Stimulated activated CD8-positive, alpha-beta memory T cell treated with anti-CD3 and anti-CD28 coated beads, Interleukin-2, amount 100 ng/mL, for 1 hour (primary cell): ENCODE measurements at places on chromosomes 1 and 21.

- no peak for DNase-seq
Measured at GRCh38 chr1:19754482-19754881, 45.2 kb downstream of the TMCO4 start.

- no peak for DNase-seq
Measured at GRCh38 chr1:9037476-9038337, 11.5 kb upstream of the SLC2A7 start.

- no peak for DNase-seq
Measured at GRCh38 chr21:29486306-29486807, 187.6 kb downstream of the BACH1 start.

DNA sequence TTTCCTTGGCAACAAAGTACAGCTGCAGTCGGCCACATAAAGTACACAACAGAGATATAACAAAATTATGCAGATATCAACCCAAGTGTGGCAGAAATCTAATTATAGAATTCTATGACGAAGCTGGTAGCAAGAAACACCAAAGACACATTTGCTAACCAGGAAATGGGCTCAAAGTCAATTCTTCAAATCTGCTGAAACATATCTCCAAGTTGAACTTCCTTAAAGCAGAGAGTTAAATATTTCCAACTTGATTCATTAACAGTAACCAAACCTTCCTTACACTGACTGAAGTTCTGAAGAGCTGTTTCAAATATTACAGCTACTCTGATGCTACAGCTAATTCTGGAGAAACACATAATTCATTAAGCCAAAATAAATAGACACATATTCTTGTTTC is 67.6 kb upstream of the SDC3 start:
- DNase-seq: no peak

- DNase-seq: no peak
Measured at GRCh38 chr21:43034101-43034500, 41.5 kb downstream of the CBS start.

DNA sequence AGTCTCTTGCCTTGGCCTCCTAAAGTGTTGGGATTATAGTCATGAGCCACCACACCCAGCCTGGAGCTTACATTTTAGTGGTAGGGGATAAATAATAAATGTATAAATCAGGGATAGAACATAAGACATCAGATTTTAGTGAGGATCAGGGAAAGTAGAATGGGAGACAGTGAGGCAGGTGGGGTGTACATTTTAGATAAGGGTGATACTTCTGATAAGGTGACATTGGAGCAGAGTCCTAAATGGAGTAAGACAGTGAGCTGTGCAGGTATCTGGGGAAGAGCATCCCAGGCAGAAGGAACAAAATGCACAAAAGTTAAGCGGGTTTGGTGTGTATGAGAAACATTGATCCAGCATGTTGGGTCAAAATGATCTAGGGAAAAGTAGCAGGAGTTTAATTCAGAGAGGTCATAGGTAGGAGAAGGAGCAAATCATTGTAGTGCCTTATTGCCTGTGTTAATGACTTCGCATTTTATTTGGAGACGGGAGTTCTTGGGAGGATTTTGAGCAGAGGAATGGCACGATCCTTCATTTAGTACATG is 11.1 kb downstream of the EPB41 start:
- DNase-seq: no peak

DNA sequence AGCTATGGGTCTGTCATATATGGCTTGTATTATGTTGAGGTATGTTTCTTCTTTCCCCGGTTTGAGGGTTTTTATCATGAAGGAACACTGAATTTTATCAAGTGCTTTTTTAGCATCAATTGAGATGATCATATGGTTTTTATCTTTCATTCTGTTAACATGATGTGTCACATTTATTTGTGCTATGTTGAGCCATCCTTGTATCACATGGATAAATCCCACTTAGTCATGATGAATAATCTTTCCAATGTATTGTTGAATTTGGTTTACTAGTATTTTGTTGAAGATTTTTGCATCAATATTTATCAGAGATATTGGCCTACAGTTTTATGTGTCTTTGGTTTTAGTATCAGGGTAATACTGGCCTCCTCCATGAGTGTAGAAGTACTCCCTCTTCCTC is 61.7 kb downstream of the GPR137B start:
- DNase-seq: no peak

DNA sequence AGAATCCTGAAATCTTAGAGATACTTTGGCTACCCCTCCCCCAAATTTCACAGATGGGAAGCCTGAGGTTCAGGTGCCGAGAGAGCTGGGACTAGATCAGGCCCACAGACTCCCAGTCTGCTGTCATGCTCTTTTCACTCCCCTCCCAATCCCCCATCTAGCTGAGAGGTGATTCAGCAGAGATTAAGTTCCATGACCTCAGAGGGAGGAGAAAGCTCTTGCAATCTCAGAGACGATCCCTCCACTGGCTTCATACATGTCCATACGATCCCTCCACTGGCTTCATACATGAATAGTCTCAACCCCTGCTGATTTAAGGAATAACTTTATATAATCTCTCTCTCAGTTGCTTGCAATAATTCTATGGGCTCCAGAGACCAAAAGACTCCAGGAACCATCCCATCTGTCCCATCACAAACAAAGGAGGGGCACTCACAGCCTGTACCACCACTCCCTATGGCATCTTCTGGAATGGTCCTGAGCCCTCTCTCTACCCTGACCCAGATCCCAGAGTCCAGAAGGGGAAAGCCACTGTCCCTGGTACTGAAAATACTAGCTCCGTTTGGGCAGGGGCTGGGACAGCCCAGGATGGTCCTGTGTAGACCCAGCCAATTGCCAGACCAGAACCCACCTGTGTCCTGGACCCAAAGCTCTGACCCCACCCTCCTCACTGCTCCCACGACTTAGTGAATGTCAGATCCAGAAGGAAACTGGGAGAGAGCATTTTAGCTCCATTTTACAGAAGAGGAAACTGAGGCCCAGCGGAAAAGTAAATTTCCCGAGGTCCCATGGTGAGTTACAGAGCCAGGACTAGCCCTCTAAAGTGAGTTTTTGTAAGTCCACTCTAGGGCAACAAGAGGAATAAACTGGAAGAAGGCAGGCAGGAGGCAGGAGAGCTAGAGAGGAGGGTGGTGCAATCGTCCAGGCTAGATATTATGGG is 27.1 kb downstream of the RIMS3 start:
- no peak for DNase-seq

GRCh38 chr1:200319148-200319547 is 90.7 kb downstream of the ZNF281 start:
- no peak for DNase-seq

- peak; percentile 12 for DNase-seq
Measured at GRCh38 chr1:201022820-201023516, 546 bp downstream of the KIF21B start.

GRCh38 chr1:40243351-40243750 is 4.4 kb upstream of the TMCO2 start:
- no peak for DNase-seq

DNA sequence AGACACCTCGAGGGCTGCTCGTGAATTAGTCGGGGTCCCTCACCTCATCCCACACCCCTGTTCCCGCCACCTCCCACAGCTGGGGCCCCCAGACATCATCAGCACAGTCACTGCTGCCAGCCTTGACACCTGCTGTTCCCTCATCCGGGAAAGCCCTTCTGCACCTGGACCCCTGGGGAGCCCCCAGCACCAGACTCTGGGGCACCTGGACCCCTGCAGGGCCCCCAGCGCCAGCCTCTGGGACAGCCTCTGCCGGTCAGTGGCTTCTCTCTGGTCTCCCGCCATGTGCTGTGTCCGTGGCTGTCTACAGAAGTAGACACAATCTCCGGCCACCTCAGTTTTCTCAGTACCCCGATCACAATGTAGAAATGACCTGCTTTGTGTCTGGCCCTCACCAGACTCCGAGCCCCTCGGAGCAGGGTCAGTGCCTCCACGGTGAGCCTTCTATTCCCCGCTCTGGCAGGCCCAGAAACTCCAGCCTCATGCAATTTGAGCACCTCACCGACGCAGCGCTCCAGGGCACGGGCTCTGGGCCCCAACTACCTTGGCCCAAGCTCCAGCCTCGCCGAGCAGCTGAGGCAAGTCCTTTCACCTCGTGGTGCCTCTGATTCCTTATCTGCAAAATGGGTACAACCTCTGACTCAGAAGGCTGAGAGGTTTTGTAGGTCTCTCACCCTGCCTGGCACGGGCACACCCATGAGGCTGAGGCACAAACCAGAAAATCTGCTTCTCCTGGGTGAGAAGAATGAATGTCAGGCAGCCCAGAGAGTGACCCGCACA is 84.7 kb downstream of the RIPK4 start:
- no peak for DNase-seq

DNA sequence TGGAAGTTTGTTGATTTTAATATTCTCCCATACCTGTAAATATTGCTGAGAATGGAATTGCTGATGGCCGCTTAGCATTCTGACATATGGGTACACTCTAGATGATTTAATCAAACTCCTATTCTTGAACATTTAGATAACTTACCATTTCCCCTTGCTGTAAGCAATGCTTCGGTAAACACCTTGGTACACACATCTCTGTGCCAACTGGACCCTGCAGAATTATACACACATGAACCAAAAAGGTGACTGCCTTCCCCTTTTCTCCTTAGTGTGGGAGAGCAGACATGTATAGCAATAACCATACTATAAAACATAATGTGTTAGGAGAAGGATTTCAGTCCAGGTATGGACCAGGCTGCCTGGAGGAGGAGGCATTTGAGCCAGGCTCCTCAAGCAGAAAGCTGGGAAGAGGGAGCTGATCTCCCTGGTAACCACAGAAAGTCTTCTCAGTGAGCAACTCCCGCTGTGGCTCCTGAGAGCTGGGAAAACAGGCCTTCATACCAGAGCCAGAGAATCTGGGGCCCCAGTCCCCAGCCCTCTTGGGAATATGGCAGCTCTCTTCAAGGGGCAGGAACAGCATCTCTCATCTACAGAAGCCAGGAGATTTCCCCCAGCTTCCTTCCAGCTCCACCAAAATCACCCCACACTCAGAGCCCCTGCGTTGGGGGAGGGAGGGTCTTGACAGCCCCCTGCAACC is 33.9 kb upstream of the CSF1 start:
- DNase-seq: no peak

- DNase-seq: no peak
Measured at GRCh38 chr21:31514598-31514997, 144.9 kb upstream of the SOD1 start.

- no peak for DNase-seq
Measured at GRCh38 chr21:35426469-35426868, 377.4 kb upstream of the RUNX1 start.

- no peak for DNase-seq
Measured at GRCh38 chr1:94654031-94654430, 112.5 kb upstream of the F3 start.

GRCh38 chr21:42653231-42654061 is at the start of gene PDE9A:
TSS of gene PDE9A (plus strand) at chr21:42653621. CDS start at chr21:42653815, 194 bp downstream.
- DNase-seq: no peak

DNA sequence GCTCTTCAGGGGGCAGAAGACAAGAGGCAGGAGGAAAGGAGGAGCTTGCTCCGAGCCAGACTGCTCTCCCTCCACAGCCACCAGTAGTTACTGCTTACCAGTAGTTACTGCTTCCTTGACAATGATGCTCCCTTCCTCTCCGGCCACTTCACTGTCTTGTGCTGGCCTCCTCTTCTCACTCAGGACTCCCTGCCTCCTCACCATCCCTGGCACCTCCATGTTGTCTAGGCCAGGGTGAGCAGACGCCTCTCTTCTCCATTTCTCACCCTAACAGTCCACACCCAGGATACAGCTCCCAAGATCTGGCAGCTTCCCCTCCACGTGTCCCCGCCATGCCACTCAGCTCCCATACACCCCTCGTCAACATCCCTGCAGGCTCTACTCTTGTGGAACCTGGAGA is 82.4 kb upstream of the TLR5 start:
- no peak for DNase-seq

DNA sequence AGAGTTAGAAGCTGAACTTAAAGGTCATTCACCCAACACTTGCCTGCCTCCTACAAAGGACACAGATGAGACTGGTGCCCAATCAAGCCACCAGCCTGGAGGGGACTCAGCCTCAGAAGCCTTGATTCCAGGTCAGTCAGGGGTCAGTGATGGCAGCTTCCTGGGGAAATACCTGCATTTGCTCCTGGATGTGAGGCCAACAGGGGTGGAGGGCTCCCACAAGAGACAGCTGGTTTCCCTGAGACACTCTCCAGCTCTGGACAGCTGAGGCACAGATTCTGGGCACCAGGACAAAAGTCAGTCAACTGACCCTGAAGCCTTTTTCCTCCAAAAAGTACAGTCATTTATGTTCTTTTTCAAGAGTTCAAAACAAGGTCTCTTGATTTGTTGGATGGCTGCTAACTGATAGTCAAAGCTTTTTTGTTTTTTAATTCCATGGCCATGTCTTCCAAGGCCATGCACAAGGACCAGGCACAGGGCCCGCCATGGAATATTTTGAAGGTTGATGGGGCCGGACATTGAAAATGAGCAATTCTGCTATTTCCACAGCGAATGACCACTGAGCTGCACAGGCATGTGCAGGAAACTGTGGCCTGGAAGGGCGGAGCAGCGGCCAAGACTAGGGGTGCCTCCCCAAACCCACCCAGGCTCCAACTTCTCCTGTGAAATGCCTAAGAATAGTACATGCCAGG is 1.8 kb downstream of the C2CD2 start:
- no peak for DNase-seq
